SK-MEL-5 (cell line): ENCODE measurements at places on chromosomes 3 and 15.

GRCh38 chr15:38623744-38624143, 59.1 kb upstream of the RASGRP1 start:
- no peak for DNase-seq

- DNase-seq, result peak; percentile 43
Measured at GRCh38 chr3:114447545-114447944, 153.7 kb downstream of the TIGIT start.

DNA sequence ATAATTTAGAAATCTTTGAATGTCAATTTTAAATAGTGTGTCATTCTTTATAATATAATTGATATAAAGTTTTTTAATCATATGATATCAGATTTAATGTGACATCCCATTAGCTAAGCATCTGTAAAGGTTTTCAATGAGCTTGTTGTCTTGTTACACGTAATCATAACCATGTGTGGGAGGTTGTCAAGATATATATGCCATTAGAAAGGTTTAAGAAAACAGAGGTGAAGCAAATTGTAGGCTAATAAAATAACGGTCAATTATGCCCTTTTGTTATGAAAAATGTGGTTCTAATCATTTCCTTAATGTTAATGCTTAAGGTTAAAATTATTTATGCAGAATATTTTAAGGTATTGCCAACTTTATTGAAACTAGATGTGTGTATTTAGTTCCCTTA, 56.3 kb downstream of the RSRC1 start:
- DNase-seq, result no peak

GRCh38 chr3:3615533-3615932, 183.7 kb upstream of the LRRN1 start:
- DNase-seq, result no peak

DNA sequence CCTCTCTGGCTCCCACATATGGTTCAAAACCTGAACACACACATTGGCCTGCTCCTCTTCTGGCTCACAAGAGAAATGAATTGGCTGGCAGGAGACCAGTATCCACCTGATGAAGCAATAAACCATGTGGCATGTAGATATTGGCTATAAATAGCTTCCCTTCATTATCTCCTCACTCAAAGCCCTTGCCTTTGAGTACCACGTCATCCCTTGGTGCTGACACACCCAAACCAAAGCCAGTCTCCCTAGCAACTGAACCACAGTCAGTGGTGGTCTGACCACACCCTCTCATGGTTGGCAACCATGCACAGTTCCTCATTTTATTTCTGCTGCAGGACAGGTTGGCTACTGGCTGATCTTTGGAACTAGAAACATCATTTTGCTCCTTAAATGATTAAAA, 98.8 kb downstream of the ZNF621 start:
- DNase-seq, result no peak
